ENCODE measurements at places on chromosomes 12 and 14.

- DNase-seq: no peak
These were observed 6.9 kb downstream of the SDR9C7 start for GRCh38 chr12:56927281-56927680.

DNA sequence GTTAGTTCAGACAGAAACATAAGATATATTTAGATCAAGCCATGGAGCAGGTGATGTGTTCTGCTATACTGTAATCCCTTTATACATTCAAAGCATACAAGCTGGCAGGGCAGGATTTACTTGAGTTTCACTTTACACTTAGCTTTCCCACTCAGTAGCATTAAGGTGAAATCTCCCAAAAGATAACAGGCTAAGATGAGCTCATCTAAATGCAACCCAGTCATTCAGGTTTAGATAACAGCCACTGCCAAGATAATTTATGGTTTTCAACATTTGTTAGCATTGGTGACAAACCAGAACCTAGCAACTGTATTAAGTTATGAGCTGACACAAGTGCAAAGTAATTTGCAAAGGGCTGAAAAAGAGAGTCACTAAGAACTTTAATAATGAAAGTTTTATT lies 925.1 kb upstream of the ATXN7L3B start:
- DNase-seq: no peak

DNA sequence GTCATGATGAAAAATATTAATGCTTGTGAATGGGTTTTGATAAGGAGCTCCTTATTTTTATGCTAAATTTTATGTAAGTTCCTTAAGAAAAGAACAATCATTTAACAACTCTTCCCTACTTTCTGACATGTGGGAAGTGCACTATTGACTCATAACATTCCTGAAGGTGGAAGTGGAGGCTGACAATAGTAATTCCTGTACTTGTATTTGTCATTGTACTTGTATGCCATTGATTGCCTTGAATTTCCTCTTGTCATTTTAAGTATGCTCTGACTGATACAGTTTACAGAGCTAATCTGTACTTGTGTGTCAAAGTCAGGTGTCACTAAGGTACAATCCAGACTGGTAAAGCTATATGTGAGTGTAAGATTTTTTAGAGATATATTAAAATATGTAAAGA lies 440.0 kb downstream of the SLC16A7 start:
- DNase-seq: no peak

DNA sequence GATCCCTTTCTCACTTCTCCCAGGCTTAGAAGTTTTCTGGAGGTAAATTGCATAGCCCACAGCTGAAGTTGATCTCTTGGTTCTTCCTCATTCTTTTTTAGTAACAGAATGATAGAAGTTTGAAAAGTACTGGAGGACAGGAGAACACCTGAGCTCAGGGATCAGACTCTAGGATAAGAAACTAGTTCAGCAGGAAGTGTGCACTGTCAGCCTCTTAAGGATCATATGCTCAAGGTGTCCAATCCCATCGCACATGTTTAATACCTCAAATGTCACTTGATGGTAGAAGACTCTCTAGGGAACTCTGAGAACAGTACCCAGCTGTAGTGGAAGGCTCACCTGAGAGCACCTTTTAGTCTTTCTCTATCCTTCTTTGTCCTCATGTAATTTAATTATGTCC lies 14.7 kb upstream of the LIMA1 start:
- DNase-seq: no peak

DNA sequence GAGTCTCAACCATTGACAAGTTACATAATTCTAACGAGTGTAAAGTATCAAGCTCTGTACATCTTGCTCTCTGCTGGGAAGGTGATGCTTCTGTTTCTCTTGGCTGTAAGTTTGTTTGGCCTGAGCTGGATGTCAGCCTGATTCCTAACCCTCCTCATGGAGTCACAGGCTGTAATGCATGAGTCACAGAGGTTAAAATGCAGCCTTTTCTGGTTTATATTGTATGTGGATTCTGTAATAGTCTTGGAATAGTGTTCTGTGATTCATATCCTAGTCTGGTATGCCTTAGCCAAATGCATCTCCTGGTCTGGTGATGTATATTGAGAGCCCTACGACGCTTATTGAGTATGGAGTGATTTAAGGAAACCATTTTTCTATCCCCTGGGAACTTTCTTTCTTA lies 104.5 kb upstream of the FRMD6 start:
- DNase-seq: no peak
